ENCODE measurements at places on chromosomes 4 and X. TPM values are rescaled to one million over a fixed set of nuclear protein-coding genes. Genes with fewer than 3 reads are reported as not detected.

DNA sequence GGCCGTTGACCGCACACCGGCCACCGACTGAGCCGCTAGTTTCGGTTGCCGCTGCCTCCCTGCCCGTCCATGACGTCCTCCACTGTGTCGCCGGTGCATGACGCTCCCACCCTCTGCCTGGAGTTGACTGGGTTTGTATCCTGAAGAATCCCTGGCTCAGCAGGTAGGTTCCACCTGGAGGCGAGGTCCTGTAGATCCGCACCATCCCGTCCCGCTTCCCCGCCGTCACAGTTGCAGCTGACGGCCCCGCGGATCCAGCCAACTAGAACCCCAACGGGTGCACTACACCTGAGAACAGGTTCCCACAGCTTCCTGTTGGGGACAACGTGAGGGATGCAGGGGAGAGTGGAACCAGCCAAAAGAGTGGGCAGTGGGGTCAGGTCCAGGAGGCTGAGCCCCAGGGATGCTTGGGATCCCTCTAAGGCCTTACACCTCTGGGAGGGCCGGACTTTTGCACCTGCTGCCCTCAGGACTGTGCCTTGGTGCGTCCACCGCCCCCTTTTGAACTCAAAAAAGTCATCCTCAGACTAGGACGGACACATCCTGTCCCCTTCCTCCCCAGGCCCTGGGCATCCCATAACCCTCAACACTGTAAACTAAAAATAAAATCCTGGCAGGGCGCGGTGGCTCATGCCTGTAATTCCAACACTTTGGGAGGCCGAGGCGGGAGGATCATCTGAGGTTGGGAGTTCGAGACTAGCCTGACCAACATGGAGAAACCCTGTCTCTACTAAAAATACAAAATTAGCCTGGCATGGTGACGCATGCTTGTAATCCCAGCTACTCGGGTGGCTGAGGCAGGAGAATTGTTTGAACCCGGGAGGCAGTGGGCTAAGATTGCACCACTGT lies 1.1 kb upstream of the SLBP start:
- no peak for DNase-seq
- peaks cover 57% of the 10 kb centered on the region for H3K4me1 ChIP-seq
- H3K36me3 ChIP-seq = peaks cover 22% of the 10 kb centered on the region
- H3K27me3 ChIP-seq = peaks cover 2% of the 10 kb centered on the region
- peak overlapping the region; percentile 96 for H3K4me3 ChIP-seq

- H3K27me3 ChIP-seq = peaks cover 4% of the 10 kb centered on the region
- H3K27ac ChIP-seq = no peak overlapping the region
- no peak for DNase-seq
- H3K4me1 ChIP-seq = peaks cover 35% of the 10 kb centered on the region
- H3K4me3 ChIP-seq = no peak overlapping the region
- no peaks in the 10 kb centered on the region for H3K36me3 ChIP-seq
Measured at GRCh38 chr4:183589461-183590099, 69.4 kb downstream of the RWDD4 start.

- peak overlapping the region; percentile 19 for H3K27ac ChIP-seq
- peak overlapping the region; percentile 9 for H3K4me3 ChIP-seq
- H3K36me3 ChIP-seq = no peaks in the 10 kb centered on the region
- DNase-seq = no peak
- H3K27me3 ChIP-seq = peaks cover 3% of the 10 kb centered on the region
Measured at GRCh38 chr4:183130328-183131155, 31.5 kb downstream of the WWC2 start.

GRCh38 chr4:31613946-31614623 lies 893.9 kb downstream of the PCDH7 start:
- H3K4me3 ChIP-seq = no peak overlapping the region
- DNase-seq = no peak
- H3K36me3 ChIP-seq = no peaks in the 10 kb centered on the region

DNA sequence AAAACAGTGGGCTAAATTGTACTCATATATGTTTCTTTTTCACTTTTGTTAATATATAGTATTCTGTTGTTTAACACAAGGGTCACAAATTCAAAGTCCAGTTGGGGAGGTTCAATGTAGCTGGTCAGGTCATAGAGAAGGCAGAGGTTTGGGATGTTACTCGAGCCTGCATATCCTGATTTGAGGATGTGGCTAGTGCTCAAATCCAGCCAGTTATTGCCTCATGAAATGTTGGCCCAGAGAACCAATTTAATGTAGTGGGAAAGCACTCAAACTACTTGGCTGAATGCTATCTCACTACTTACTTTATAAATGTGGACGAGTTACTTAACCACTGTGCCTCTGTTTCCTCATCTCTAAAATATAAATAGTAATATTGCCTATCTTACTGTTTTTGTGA lies 12.5 kb downstream of the USO1 start:
- H3K27ac ChIP-seq = no peak overlapping the region
- no peak overlapping the region for H3K4me3 ChIP-seq
- no peaks in the 10 kb centered on the region for H3K27me3 ChIP-seq
- DNase-seq = no peak
- peaks cover 41% of the 10 kb centered on the region for H3K36me3 ChIP-seq
- H3K4me1 ChIP-seq = peaks cover 15% of the 10 kb centered on the region

DNA sequence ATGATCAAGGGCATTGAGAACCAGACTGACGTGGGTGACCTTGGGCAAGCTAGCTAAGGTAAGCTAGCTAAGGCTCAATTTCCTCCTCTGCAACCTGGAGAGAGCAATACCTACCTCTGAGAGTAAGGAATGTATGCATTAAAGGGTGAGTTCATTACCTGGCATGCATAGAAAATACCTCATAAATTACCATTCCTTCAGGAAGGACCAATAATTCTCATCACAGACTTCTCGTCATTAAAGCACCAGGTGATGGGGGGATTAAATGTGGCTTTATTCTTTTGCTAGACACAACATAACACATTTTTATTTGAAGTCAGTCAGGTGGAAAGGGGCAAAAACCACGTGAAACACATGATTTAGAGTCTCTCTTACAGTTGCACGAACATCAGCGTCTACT lies 21.5 kb downstream of the EGFL6 start:
- no peak overlapping the region for H3K4me3 ChIP-seq
- H3K27ac ChIP-seq = no peak overlapping the region
- no peaks in the 10 kb centered on the region for H3K4me1 ChIP-seq

GRCh38 chr4:37601531-37601930 lies 84.6 kb downstream of the RELL1 start:
- H3K36me3 ChIP-seq = no peaks in the 10 kb centered on the region
- peaks cover 40% of the 10 kb centered on the region for H3K4me1 ChIP-seq
- peak overlapping the region; percentile 62 for H3K27ac ChIP-seq
- DNase-seq = peak; percentile 43
- no peaks in the 10 kb centered on the region for H3K27me3 ChIP-seq

- no peaks in the 10 kb centered on the region for H3K36me3 ChIP-seq
- H3K4me1 ChIP-seq = no peaks in the 10 kb centered on the region
- no peak for DNase-seq
- H3K27me3 ChIP-seq = no peaks in the 10 kb centered on the region
Measured at GRCh38 chrX:45935408-45935807, 609.8 kb downstream of the ZNF674 start.

DNA sequence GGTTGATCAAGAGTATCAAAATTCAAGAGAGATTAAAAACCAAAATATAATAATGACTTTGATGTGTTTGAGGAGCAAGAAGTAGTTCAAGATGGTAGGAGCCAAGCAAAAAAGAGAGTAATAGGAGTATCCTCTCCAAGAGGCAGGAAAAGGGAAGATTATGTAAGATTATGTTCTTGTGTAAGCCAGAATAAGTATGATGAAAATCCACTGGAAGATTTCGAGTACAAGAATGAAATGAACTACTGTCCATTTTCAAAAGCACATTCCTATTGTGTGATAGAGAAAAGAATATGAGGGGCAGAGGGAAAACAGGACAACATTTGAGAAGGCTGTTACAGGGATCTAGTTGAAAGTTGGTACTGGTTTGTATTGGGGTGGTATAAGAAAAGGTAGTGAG lies 659.6 kb upstream of the INTU start:
- no peak overlapping the region for H3K27ac ChIP-seq
- H3K4me1 ChIP-seq = peaks cover 7% of the 10 kb centered on the region
- H3K4me3 ChIP-seq = no peak overlapping the region
- DNase-seq = no peak

DNA sequence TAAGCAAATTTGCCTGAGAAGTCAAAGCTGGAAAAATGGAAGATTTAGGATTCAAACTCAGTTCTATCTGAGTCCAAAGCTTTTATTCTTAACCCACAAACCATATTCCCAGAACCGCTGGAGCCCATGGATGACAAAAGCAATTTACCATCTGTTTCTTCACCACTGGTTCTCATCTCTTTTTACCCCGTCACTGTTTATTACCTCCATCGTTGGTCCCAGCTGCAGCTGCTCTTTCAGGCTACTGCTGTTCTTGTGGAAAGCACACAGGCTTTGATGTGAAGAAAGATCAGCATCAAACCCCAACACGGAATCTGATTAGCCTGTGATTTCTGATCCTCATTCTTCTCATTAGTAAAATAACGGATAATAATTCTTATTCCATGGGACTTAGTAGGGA lies 9.5 kb downstream of the FBXO8 start:
- DNase-seq = no peak
- no peaks in the 10 kb centered on the region for H3K27me3 ChIP-seq
- H3K27ac ChIP-seq = no peak overlapping the region
- H3K4me1 ChIP-seq = peaks cover 13% of the 10 kb centered on the region

- H3K4me3 ChIP-seq = no peak overlapping the region
- no peaks in the 10 kb centered on the region for H3K27me3 ChIP-seq
- H3K36me3 ChIP-seq = no peaks in the 10 kb centered on the region
- no peak overlapping the region for H3K27ac ChIP-seq
- DNase-seq = no peak
Measured at GRCh38 chrX:149043401-149043800, 461.7 kb downstream of the IDS start.

DNA sequence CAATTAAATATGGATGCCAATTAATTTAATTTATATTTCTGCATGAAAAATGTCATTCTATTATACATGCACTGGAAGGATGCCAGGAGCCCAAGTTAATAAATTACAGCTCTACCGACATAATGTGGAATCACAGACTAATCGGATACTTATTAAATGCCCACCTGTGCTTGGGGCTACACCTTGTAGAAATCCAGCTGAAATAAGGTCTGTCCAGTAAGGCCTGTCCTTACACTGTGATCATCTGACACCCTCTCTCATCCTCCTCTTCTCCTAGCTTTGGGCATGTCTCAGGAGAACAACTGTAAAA lies 6.0 kb upstream of the SHISA3 start:
- H3K4me3 ChIP-seq = no peak overlapping the region
- no peak for DNase-seq
- H3K27ac ChIP-seq = no peak overlapping the region
- peaks cover under 1% of the 10 kb centered on the region for H3K36me3 ChIP-seq
- no peaks in the 10 kb centered on the region for H3K27me3 ChIP-seq
- H3K4me1 ChIP-seq = no peaks in the 10 kb centered on the region

DNA sequence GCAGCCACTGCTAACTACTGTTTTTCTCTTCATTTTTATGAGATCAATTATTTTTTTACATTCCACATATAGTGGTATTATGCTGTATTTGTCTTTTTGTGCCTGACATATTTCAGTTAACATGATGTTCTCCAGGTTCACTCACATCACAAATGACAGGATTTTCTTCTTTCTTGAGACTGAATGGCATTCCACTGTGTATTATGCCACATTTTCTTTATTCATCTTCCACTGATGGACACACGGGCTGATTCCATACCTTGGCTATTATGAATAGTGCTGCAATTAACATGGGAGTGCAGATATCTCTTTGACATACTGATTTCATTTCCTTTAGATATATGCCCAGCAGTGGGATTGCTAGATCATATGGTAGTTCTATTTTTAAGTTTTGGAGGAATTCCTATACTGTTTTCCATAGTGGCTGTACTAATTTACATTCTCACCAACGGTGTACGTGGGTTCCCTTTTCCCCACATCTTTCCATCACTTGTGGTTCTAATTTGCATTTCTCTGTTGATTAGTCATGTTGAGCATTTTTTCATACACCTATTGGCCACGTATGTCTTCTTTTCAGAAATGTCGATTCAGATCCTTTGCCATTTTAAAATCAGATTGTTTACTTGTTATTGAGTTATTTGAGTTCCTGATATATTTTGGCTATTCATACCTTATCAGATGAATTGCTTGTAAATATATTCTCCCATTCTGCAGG lies 14.9 kb upstream of the ZCCHC4 start:
- H3K27me3 ChIP-seq = peaks cover 4% of the 10 kb centered on the region
- no peak for DNase-seq
- no peak overlapping the region for H3K4me3 ChIP-seq

Gene FOXR2
- total RNA-seq = not detected

Gene AKAP14
- not detected for total RNA-seq

DNA sequence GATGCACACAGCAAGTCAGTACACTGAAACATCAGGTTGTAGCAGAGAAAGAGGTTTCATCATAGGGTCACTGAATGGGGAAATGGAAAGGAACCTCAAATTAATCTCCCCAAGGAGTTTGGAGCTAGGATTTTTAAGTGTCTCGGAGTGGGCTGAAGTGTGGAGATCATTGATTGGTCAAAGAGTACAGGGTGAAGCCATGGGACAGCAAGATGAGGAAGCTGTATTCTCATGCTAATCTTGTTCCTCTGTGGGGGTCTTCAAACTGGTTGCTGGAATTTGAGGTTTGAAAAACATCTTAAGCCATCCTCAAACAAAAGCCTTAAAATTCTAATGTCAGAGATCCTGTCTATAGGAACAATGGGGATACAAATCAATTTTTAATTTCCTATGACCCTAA lies 78.8 kb upstream of the TEX13A start:
- H3K4me3 ChIP-seq = no peak overlapping the region
- DNase-seq = no peak
- H3K27me3 ChIP-seq = no peaks in the 10 kb centered on the region
- H3K4me1 ChIP-seq = peaks cover 10% of the 10 kb centered on the region

DNA sequence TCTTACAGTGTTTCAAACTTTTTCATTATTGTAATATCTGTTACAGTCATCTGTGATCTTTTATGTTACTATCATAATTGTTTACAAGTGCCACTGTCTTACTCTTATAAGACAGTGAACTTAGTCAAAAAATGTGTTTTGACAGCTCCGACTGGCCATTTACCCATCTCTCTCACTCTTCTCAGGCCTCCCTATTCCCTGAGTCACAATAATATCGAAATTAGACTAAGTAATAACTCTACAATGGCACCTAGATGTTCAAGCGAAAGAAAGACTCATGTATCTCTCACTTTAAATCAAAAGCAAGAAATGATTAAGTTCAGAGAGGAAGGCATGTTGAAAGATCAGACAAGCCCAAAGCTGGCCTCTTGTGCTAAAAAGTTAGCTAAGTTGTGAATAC lies 184.2 kb downstream of the CDS1 start:
- DNase-seq = no peak
- no peaks in the 10 kb centered on the region for H3K27me3 ChIP-seq
- peaks cover 7% of the 10 kb centered on the region for H3K36me3 ChIP-seq
- H3K4me3 ChIP-seq = no peak overlapping the region
- H3K4me1 ChIP-seq = no peaks in the 10 kb centered on the region

Gene FAM241A
- total RNA-seq = 0.51 TPM

- H3K4me3 ChIP-seq = no peak overlapping the region
- H3K36me3 ChIP-seq = no peaks in the 10 kb centered on the region
- H3K4me1 ChIP-seq = no peaks in the 10 kb centered on the region
- H3K27me3 ChIP-seq = no peaks in the 10 kb centered on the region
- DNase-seq = no peak
- H3K27ac ChIP-seq = no peak overlapping the region
Measured at GRCh38 chrX:153361781-153362397, 27.9 kb downstream of the ZNF275 start.

GRCh38 chrX:124954402-124954801 lies 365.3 kb upstream of the TEX13C start:
- no peak overlapping the region for H3K27ac ChIP-seq
- H3K36me3 ChIP-seq = no peaks in the 10 kb centered on the region
- H3K27me3 ChIP-seq = no peaks in the 10 kb centered on the region
- no peak for DNase-seq
- H3K4me3 ChIP-seq = no peak overlapping the region

GRCh38 chr4:188412499-188412898 lies 273.3 kb downstream of the TRIML1 start:
- no peaks in the 10 kb centered on the region for H3K27me3 ChIP-seq
- no peaks in the 10 kb centered on the region for H3K36me3 ChIP-seq
- H3K4me3 ChIP-seq = no peak overlapping the region
- H3K4me1 ChIP-seq = peaks cover 20% of the 10 kb centered on the region
- H3K27ac ChIP-seq = no peak overlapping the region

Gene CYBB
- total RNA-seq = not detected

Measured in HFFc6 (cell line).